ENCODE measurements at places on chromosomes 6 and 20.

DNA sequence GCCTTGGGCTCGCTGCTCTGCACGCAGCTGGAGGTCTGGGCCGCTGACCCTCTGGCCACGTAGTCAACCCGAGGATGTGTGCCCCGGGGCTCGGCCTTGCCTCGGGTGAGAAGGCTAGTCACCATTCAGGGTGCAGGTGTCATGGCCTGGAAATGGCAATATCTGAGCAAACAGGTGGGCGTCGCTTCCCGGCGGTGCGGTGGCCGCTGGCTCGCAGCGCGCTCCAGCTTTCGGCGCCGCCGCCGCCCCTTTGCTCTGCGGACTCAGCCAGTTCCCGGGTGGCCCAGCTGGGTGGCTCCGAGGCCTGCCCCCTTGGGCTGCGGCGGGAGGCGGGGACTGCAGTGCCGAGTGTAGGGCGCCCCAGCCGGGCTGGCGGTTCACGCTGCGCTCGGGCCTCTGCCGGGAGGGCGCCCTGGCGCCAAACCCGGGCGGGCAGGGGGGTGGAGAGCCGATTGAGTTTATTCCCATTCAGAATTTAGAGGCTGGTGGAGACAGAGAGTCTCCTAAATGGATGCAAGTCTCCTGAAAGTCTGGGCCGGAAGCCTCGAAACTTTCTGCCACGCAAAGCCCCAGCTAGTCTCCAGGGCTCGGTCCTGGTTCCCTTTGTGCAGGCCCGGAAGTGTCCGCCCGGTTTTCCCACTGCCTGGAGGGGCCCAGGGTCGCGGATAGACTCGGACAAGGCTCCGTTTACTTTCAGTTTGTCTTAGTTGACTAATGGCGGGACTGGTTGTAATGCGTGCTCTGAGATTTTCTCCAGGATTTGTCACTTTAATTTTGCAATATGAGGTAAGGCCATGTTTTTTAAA lies 11.3 kb upstream of the TFAP2A start:
- DNase-seq, result no peak

DNA sequence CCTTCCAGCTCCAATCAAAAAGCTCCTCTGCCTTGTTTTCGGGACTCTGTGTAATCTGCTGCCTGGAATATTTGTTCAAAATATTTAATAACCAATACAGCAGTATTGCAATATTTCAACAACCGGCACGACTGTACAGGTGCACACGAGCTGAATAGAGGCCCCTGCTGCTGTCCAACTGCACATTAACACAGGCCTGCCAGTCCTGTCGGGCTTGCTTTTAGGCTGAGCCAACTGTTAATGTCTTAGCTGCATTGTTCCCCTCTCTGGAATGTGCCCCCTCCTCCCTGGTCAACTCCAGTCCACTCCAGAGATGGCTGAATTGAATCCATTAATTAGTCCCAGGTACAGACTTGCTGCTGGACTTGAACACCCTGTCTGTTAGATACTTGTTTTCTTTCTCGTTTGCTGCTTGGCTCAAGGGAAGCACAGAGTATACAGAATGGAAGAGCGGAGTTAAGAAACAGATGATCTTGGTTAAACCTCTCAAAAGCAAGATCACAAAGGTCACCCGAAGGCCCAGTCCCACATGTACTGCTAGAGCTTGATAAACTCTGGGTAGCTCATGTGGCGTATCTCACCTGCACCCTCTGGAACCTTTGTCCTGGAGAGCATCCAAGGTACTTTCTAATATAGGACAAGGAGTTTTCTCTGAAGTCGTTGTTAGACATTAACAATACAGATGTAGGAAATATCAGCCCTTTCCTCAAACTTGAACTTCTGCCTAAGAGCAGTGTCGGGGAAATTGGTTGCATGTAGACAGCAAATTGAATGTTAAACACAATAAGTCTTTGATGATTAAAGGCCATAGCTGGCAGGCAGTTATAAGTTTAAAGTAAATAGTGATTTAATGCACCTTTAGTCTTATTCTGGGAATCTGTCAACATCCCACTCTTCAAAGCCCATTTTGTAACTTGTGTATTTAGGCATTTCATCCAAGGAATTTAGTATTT lies 31.9 kb downstream of the SHLD1 start:
- DNase-seq, result no peak

DNA sequence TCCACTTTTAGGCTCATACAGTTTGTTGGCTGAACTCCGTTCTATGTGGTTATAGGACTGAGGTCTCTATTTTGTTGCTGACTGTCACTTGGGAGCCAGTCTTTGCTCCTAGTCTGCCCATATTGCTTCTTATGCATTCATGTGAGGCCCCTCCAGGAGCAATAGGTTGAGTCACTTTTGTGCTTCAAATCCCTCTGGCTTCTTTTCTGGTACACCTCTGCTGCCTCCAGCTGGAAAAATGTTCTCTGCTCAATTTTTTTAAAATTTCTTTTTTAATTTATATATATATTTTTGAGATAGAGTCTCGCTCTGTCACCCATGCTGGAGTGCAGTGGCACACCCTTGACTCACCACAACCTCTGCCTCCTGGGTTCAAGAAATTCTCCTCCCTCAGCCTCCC lies 42.7 kb upstream of the NOX3 start:
- no peak for DNase-seq

DNA sequence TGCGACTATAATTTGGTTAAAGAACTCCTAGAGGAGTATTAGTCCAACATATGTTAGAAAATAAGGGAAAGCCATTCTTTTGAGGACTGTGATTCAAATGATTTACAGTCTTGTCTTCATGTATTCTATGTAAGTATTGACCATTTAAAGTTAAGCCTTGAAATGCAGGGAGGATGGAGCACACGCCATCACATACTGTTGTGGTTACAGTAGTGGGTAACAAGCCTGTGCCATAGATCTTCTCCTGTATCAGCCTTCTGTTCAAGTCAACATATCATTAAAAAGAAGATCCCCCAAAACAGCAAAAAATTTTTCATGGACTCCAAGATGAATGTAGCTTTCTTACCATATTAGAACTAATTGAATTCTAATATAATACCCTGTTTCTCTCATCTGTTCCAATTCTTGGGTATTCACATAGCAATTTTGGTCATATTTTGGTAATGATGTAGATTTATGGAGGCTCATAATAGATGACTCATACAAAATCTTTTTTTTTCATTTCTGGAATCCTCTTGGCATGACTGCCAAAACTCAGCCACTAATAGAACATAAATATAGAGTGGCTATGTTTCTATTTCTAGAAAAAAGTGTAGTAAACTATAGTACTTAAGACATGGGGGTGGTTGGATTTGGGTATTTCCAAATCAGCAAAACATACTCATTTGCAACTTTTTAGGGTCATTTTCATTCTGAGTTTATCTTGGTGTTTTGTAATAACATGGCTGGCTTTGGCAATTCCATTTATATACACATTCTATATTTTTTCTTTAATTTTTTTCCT lies 413.5 kb downstream of the BCKDHB start:
- DNase-seq, result peak; percentile 93

GRCh38 chr6:43186706-43187105 lies 4.7 kb downstream of the CUL9 start:
- no peak for DNase-seq

DNA sequence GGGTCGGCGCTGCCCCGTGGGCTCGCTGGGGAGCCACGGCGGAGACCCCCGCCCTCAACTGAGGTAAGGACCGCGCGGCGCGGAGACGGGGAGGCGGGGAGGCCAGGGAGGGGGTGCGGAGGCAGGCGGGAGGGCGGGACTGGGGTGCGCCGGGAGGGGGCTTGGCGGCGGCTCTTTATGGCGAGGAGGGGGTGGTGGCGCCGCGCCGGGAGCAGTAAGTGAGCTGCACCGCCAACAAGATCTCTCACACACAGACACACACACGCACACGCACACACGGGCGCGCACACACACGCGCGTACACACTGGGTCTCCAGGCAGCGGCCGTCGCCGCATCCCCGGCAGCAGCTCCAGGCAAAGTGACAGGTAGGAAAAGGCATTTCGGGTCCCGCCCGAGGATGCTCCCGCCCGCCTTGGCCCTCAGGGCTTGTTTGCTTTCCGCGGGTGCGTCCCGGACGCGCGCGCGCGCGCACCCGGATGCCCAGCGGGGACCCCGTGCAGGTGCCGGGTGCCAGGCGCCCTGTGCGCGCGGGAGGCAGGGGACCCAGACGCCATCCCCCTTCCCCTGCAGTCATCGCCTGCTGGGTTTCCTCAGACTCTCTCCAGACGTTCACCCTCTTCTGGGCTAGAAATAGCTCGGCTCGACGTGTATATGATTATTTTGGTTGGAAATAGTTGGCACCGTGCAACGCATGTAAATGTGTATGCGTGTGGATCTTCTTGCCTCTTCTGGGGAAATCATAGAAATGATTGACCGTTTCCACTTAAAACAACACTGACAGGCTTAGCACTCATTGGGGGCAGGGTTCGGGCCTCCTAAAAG lies at the start of gene PLCB4:
Gene PLCB4 (plus strand): TSS at position 247 of the 823 bp plus-strand sequence. CDS start 238,728 bp downstream, outside the sequence.
- peak; percentile 46 for DNase-seq

DNA sequence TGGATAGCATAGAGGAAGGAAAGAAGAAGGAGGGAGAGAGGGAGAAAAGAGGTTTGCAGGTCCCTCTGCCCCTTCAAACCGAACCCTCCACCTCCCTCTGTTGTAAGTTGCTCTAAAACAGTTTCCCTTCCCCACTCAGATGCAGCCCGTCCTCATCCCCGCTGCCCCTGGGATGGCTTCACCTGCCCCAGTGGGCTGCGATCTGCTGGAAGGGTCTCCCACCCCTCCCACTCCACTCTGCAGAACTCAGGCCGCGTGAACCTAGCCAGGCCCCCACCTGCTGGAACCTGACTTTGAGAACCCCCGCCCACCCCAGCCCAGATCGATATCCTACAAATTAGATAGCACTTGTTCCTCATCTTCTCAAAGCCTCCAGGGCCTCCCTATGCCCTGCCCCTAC lies 190.8 kb downstream of the DLL1 start:
- DNase-seq, result no peak

- DNase-seq, result no peak
Observed at GRCh38 chr20:16486532-16486931, 86.7 kb downstream of the KIF16B start.

All from fibroblast of lung (primary cell).